ENCODE measurements at places on chromosomes 2 and 18.

DNA sequence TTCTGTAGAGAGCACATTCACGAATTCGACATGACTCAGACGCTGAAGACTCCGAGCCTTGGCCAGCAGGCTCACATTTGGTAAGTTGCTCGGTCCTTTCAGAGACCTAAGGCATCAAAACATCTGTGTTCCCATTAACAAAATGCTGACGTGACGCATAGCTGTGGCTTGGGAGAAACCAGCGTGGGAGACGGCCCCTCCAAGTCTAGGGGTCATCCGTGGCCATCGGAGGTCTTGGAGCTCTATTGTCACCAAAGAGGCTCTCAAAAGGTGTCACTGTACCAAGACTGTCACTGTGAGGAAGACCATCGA lies 14.9 kb downstream of the FBLN7 start:
- no peak for DNase-seq

- DNase-seq, result no peak
Measured at GRCh38 chr2:109562421-109562820, 51.3 kb downstream of the SEPTIN10 start.

DNA sequence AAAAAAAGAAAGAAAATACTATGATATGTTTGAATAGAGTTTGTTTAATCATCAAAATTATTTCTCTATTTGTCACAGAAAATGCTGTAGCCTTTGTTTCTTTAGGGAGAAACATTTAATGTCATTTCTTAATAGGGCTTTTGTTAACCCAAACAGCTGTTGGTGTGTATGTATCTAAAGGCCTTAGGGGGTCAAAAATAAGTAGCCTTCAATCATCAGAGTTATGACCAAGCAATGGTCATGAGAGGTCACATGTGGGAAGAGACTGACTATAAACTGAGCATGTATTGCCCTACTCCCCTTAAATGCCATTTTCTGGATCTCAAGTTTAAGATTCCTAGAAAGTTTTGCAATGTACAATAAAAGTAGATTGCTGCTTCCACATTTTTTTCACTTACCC lies 22.7 kb downstream of the HNMT start:
- DNase-seq, result no peak

DNA sequence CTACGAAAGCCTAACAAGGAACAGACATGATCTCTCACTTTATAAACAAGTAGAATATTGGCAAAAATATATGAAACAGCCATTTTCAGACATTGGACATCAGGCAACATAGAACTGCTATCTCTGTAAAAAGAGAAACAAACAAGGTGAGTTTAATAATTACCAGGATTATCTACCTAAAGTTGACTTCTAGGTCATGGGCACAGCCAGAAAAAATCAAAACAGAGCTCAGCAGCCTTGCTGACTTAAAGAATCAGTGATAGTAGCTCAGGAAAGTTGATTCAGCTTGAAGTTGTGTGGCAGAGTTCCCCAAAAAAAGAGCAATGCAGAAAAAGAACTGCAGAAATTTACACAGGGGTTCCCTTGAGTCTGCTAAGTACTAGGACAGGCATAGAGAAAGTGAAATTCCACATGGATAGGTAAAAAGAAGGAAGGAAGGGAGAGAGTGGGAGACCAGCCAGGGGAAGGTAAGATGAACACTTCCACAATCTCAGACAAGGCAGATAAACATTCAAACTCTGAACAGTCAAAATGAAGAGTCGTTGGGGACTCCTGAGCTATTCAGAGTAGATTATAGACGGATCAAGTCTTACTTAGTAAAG lies 102.0 kb downstream of the EXOC6B start:
- no peak for DNase-seq

DNA sequence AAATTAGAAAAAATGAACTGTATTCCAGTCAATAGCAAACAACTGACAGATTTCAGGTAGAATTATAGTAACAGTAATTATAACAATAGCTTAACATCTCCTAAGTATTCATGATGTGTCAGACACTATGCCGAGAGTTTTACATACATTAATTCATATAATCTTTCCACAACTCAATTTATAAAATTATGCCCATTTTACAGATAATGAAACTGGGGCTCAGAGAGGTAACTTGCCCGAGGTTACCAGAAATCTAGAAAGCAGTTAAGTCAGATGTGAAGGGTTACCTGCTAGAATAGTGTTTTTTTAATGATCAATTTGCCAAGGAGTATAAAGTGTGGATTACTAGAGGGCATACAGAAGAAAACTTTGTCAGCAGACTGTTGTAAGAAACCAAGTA lies 12.2 kb downstream of the NBAS start:
- DNase-seq, result no peak

DNA sequence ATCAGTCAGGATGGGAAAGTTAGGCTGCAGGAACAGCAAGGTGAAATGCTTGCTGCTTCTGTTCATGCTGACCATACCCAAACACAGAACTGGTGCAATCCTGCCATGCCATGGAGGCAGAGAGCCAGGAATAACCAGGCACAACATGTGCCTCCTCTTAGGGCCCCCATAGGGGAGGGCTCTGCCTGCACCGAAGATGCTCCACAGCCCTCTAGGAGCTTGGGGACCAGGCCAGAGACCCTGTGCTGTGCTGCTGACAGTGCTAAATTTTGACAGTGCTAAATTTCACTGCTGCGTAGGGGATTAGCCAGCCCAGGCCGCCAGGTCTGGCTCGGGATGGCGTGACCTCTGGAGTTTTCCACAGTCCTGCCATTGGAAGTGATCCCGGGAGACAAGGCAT lies 173.3 kb downstream of the SH3RF3 start:
- no peak for DNase-seq

GRCh38 chr2:86809481-86810121 lies 18.9 kb upstream of the CD8A start:
- no peak for DNase-seq

- DNase-seq, result no peak
Measured at GRCh38 chr2:112658839-112659667, 13.3 kb downstream of the SLC20A1 start.

GRCh38 chr2:220424561-220424960 lies 797.1 kb downstream of the SLC4A3 start:
- no peak for DNase-seq

DNA sequence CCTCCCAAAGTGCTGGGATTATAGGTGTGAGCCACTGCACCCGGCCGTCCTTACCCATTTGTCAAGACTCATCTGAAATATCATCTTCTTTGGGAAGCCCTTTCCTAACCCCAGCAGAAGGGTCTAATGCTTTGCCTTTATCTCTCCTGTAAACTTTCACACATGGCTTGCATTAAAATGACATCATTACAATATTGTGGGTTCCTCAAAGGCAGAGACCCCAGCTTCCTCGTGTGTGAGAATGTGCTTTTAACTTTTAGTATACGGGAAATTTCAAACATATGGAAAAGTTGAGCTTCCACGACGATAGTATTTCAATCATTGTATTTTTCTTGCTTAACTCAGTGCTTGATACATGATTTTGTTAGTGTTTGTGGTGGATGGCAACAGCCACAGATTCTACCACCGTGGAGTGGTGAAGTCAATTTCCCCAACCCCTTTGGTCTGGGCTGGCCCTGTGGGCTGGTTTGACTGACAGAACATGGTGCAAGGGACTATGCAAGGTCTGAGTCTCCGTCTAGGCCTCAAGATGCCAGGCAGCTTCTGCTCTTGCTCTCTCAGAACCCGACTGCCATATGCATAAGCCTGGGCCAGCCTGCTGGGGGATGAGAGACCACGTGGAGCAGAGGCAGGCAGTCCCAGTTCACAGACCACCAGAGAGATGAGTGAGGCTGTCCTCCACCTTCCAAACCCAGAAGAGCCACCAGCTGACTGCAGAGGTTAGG lies 39.9 kb downstream of the NGEF start:
- no peak for DNase-seq

- DNase-seq, result no peak
Measured at GRCh38 chr18:53698907-53699306, 525.6 kb downstream of the MBD2 start.

DNA sequence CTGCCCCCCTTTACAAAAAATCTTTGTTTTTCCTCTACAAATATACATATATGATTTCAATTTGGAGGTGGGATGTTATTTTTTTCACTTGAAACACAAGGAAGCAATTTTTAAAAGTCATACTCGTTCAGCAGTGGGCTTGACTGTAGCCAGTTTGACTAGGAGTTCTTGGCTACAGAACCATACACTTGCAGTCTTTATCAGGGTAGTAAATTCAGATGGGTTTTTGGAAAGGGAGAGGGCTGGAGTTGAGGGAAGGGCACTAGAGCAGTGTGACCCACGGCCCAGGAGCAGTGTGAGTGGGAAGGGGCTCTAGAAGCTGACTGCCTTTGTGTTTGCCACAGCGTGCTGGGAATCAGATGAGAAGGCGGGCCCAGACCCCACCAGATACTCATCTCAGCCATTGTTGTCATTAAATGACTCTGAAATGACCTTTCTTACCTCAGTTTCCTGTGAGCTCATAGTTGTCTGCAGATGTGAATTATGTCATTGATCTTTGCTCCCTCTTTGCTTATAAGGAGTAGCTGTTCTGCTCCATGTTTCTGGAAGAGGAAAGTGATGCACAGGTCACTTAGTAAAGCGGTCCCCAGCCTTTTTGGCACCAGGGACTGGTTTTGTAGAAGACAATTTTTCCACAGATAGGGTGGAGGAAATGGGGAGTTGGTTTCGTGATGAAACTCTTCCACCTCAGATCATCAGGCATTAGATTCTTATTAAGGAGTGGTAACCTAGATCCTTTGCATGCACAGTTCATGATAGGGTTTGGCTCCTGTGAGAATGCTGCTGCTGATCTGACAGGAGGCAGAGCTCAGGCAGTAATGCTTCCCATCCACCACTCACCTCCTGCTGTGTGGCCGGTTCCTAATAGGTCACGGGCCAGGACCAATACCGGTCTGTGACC lies 116.8 kb downstream of the SPTBN1 start:
- no peak for DNase-seq

- peak; percentile 5 for DNase-seq
Measured at GRCh38 chr18:49055754-49056172, 105.0 kb upstream of the SMAD7 start.

- DNase-seq, result no peak
Measured at GRCh38 chr2:230798769-230799399, 65.9 kb upstream of the ITM2C start.

DNA sequence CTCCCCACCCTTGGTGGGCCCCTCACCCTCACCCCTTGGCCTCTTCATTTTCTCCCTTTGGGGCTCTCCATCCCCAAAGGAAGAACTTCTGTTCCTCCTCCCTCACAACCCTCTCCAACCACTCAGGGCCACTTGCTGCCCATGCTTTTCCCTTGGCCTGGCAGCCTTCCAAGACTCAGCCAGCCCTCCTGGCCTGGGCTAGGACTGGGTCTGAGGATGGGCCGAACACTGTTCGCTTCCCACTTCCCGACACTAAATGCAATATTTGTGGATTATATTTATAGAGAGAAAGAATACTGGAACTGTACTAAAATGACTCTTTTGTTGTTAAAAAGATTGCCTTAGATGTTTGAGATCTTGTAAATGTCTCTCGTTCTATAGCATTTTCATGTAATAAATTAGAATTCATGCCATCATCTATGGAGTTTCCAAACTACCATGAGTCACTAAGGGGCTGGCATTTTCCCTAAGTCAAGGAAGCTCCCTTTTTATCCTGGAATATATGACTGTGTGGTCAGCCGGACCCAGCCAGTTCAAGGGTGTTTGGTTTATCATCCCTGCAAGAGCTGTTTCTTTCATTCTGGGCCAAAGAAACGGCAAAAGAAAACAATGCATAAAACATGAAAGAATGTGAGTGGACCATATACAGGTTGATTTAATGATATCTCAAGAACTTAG lies 3.8 kb downstream of the CXCR2 start:
- no peak for DNase-seq

- no peak for DNase-seq
Measured at GRCh38 chr18:44679914-44680272, 795 bp upstream of the SETBP1 start.
